Thymus (tissue), 14 donors: ENCODE measurements at places on chromosomes 2 and 18.

- DNase-seq, result no peak
Measured at GRCh38 chr18:30134020-30134419, 908.5 kb downstream of the DSC3 start.

DNA sequence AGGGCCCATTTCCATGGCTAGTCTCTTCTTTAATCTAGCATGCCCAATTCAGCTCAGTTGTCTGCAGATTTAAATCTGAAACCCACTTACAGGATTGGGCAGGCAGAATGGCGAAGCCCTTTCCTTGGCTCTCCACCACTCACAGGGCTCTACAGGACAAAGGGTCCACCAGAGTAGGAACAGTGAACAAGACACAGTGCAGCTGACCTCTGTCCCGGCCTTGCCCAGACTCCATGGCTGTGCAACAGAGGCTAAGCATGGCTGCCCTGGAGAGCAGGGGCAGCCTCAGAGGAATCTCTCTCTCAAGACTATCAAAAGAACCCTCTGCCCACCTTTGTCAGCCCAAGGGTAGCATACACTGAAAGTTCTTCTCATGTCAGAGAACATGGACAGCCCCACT is 9.7 kb upstream of the ATP6V1B1 start:
- DNase-seq, result no peak

GRCh38 chr2:140876015-140876414 is 1254.8 kb downstream of the LRP1B start:
- DNase-seq, result no peak

DNA sequence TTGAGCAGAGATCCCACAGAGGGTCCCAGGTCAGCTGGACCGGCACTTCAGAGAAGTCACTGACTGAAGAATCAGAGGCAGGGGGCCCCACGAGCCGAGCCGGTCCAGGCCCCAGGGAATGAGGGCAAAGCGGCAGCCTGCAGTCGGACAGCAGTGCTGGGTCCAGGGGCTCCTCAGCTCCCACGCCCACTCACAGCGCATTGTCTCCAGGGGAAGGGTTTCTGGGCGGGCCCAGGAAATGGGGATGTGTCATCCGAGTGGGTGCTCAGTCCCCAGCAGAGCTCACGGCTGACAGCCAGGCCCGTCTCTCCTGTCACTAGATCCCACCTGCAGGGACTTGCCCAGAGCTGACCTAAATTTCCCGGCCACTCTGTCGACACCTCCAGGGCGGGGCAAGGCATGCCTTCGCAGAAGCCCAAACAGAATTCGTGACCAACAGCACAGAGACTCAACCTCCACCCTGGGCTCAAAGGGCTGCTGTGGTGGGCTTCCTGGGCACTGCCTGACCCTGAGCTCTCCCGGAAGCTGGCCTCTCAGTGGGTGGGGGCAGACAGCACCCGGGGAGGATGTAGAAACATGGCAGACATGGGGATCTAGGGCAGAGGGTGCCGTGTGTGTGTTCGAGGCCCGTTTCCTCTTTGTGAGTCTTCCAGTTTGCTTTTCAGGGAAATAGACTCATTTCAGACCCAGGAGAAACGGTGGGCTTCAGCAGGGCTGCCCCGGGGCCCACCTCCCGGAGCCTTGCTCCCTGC is 42.1 kb upstream of the TAF1B start:
- DNase-seq, result no peak

DNA sequence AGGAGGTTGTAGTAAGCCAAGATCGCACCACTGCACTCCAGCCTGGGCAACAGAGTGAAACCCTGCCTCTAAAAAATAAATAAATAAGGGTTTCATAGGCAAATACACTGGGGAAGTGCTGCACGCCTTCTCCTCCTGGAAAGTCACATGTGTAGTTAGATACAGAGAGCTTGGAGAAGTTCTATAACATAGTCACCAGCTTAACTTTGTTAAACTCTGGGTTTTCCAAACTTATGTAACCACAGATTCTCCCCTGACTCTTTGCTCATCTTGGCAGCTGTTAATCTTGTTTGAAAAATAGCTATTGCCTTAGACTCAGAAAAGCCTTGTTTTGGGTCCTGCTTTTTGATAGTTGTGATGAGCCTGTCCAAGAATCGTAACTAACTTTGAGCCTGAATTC is 25.2 kb downstream of the KIAA2012 start:
- DNase-seq, result no peak

GRCh38 chr2:108909275-108909823 is 79.7 kb downstream of the EDAR start:
- DNase-seq, result no peak

GRCh38 chr2:241363426-241363825 is 7.3 kb downstream of the FARP2 start:
- no peak for DNase-seq

- DNase-seq, result no peak
Measured at GRCh38 chr2:202508686-202509085, 126.1 kb upstream of the FAM117B start.

- DNase-seq, result no peak
Measured at GRCh38 chr18:965921-966758, 61.5 kb downstream of the ADCYAP1 start.

GRCh38 chr2:177328056-177328455 is 63.5 kb upstream of the NFE2L2 start:
- DNase-seq, result no peak

DNA sequence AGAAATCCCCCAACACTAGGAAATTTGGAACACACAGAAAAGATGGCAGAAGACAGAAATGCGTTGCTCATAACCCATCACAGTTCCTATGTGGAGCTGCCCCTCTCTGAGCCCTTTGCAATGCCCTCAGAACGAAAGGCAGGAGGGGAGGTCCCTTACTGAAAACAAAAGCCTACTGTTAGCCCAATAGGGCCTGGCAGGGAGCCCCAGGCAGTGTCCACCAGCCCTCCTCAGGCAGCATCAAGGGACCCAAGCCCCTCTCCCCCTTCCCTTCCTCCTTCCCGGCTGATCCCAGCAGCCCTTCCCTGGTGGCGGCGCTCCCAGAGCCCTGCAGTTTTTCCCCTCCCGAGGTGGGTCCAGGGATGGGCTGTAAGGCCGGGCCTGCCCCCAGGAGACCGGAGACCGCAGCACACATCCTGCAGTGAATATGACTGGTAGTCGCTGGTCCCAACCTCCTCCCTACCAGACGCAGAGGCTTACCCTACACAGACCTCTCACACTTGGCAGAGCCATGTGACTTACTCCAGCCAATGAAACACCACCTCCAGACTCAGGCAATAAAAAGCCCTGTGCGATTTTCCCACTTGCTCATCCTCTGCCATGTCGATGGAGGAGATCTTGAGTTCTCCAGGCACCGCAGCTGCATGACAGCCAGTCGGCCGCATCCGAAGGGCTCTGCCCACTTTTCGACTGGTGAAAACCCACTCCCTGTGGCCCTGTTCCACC is 19.4 kb upstream of the DUSP2 start:
- peak; percentile 47 for DNase-seq
